Right cardiac atrium (tissue), 5 donors: ENCODE measurements at places on chromosomes 16 and 17. TPM values are rescaled to one million over a fixed set of nuclear protein-coding genes. Genes with fewer than 3 reads are reported as not detected.

DRC7 gene
- total RNA-seq: not detected

HNF1B gene
- not detected for total RNA-seq

DNA sequence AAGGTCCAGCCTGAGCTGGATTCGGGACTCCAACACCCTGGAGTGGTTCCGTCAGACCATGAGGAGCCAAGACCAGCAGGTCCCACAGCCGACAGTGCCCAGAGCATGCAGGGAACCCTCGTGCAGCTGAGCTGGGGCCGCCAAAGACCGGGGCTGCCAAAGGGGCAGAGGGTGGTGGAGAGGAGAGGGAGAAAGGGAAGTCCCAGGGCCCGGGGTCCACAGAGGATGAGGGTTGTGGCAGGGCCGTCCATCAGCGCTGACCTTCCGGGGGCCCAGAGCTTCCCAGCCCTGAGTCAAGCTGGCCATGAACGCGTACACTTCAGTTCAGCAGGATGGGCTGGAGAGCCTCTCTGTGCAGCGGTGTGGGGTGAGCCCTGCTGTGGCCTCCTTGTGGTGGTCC, 6.7 kb upstream of the CAPN15 start:
- no peak for DNase-seq

- DNase-seq: no peak
These were observed 14.8 kb downstream of the SCGB1C2 start for GRCh38 chr17:151886-152859.

DNA sequence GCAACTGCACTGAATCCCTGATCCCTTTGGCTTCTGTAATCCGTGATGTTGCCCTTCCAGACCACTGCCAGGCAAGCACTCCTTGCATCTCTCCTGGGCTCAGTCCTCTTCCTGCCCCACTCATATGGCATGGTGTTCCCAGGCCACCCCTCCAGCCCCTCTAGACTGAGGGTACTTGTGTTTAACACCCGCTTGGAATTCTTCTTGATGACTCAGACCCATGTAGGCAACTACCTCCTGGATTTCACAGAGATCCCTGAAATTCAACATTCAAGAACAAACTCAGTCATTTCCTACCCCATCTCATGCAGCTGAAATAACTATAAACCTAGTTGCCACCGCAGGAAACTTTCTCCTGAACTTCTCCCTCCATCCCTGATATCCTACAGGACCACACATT, 541.9 kb upstream of the CDH11 start:
- no peak for DNase-seq
